ENCODE measurements at places on chromosomes 1 and 21.

GRCh38 chr21:45747233-45747766 lies 103.8 kb downstream of the PCBP3 start:
- DNase-seq = no peak

- no peak for DNase-seq
Observed at GRCh38 chr21:32414579-32415358, 2.3 kb downstream of the EVA1C start.

DNA sequence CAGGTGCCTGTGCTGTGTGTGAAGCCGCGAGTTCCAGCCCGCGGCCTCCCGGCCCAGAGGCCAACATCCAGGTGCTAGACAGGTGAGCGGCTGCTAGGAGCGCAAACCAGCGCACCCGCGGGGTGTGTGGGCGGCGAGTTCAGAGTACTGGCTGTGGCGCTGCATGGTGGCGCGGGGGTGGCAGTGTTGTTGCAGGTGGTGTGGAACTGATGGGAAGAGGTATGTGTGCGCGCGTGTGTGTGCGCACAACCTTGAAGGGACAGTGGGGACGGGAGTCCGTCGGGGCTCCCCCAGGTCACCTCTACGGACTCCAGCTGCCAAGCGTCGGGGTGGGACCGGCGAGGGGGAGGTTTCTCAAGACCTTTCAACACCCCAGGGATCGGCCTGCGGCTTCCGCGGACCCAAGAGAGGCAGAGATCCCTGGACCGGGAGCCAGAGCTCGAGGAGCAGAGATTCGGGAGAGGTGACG lies 433 bp upstream of the DMBX1 start:
- DNase-seq = no peak

GRCh38 chr1:34846265-34846664 lies 13.3 kb downstream of the SMIM12 start:
- no peak for DNase-seq

- no peak for DNase-seq
Observed at GRCh38 chr1:232211149-232211548, 418.8 kb downstream of the SIPA1L2 start.

DNA sequence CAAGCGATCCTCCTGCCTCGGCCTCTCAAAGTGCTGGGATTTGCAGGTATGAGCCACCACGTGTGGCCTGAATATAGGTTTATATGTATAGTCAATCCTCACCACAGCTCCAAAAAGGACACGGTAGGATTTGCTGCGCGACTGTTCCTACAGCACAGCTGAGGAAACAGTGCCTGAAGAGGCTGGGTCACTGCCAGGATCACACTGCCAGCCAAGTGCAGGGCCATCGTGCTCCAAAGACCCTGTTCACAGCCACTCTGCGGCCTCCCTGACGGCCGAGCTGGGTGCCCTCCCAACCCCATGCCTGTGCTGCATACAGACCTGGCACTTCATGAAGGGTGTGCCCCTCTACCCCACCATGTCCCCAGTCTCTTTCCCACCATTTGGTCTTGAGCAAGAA lies 71.4 kb downstream of the MRPL37 start:
- no peak for DNase-seq

- no peak for DNase-seq
Observed at GRCh38 chr1:157270705-157271274, 132.6 kb upstream of the ETV3 start.

DNA sequence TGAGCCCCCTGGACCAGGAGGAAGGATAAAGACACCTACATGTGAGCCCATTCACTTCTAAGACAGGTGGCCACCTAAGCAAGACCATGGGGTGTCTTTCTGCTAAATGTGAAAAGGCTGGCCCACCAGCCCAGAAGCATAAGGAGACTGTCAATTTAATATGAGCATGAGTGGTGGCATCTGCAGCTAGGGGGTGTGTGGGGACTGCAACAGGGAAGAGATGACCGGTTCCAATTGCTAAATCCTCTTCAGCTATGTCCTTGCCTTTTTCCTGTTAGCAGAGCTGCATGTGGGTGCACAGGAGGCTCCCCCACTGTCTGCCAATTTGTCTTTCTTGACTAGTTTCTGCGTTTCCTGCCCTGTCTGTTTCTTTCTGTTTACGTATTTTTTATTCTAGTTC lies 22.3 kb upstream of the BMP8A start:
- DNase-seq = no peak

DNA sequence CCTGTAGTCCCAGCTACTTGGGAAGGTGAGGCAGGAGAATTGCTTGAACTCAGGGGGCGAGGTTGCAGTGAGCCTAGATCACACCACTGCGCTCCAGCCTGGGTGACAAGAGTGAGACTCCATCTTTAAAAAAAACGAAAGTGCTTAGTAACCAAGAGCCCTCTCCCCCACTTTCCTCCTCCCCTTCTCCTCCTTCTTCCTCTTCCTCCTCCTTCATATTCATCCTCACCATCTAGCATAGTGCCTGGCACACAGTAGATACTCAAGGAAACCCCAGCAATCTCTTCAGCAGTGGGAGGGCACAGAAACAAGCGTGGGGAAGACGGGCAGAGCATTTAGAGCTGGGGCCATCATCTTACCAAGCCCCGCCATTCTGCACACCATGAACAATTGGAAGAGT lies 119.4 kb upstream of the SLC45A1 start:
- DNase-seq = no peak

GRCh38 chr21:27532076-27532475 lies 565.2 kb upstream of the ADAMTS5 start:
- DNase-seq = no peak

DNA sequence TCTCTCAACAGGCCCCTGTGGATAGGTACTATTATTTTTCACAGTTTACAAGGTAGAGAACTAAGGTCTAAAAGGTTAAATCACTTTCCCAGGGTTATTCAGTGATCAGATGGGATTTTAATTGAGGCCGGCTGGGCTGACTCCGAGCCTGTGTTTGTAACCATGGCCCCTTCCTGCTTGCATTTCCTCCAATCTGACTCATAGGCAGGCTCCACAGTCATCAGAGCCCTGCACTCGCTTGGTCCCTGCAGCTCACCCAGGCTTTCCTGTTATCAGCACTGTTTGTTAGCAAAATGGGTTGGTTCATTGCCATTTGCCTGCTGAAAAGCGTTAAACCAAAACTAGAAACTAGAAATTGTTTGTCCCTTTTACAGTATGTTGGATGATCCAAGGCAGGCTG lies 41.4 kb upstream of the LMX1A start:
- DNase-seq = no peak

DNA sequence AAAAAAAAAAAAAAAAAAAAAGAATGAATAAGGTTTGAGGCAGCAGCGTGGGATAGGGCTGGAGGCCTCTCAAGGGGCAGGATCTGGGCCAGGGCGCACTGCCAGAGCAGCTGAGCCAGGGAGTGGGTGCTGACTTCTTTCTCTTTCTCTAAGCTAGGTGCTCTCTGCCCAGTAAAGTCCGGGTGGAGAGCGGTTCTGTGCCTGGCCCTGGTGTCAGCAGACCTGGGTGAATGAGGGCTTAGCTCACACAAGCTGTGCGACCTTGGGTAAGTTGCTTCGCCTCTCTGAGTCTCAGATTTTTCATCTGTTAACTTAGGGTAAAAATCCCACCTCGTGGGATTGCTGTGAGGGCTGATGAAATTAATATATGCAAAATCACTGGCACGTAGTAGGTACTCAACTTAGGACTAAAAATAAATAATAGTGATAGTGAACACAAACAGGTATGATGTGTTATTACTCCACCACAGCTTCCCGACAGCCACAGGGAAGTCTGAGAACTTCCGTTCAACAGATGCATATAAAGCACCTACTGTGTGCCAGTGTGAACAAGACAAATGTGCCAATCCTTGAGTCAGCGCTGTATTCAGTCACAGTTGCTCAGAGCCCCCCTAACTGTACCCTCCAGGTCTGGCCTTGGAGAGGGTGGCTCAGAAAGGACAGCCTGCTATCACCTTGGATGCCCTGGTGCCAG lies 2.0 kb upstream of the FAM131C start:
- DNase-seq = peak; percentile 78

GRCh38 chr1:155591770-155592169 lies 18.2 kb upstream of the MSTO1 start:
- DNase-seq = no peak

DNA sequence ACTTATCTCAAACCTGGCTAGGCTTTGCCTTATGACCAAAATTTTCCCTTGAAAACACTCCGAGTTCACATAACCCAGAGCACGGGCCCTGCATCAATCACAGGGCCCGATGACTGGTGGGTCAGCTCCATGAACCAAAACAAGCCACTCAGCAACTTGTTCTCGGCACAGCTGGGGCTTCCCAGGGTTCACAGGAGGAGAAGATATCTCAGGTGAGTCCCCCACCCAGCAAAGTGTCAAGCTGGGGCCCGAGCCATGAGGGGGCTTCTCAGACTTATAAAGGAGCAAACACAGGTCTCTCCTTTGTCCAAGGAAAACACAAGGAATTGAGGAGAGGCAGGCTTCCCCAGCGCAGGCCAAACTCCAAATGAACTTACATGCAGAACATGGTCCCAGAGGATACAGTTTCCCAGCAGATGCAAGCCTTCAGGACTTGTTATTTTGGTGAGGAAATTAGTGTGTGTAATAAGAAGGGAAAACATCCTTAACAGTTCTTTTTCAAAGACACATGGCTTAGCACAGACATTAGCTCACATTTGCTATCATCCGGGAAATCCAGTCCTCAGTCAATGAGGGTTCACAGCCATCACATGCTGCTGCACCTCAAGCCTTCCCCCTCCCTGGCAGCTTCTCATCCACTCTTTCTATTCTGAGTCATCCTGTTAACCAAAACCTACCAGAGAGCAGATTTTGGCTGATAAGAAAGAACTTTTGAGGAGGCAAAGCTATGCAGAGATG lies 98.1 kb upstream of the NFIA start:
- peak; percentile 68 for DNase-seq

GRCh38 chr1:172766462-172766861 lies 107.6 kb downstream of the FASLG start:
- DNase-seq = no peak

DNA sequence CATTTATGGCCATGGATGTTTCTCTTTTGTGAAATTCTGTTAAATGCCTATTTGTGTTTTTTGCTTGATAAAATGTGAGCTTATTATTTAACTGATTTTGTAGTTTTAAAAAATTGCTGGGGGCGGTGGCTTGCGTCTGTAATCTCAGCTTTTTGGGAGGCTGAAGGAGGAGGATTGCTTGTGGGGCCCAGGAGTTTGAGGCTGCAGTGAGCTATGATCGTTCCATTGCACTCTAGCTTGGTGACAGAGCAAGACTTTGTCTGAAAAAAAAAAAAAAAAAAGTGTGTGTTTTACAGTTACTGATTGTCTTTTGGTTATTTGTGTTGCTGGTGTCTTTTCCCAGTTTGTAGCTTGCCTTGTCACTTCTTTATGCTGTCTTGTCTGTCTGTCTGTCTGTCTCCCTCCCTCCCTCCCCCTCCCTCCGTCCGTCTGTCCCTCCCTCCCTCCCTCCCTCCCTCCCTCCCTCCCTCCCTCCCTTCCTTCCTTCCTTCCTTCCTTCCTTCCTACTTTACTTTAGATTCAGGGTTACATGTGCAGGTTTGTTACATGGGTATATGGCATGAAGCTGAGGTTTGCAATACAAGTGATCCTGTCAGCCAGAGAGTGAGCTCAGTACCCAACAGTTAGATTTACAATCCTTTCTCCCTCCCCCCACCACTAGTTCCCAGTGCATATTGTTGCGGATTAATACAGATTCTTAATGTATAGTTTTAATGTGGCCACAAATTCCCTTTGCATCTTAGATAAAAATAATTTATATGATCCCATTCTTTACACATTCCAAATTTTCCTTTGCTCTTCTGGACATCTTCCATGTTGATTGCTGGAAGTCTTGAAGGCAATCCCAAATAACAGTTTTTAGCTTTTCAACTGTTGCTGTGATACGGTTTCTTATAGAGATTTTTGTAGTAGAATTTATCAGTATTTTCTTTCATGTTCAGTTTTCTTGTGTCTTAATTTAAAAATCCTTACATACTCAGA lies 25.1 kb downstream of the PTBP2 start:
- no peak for DNase-seq

DNA sequence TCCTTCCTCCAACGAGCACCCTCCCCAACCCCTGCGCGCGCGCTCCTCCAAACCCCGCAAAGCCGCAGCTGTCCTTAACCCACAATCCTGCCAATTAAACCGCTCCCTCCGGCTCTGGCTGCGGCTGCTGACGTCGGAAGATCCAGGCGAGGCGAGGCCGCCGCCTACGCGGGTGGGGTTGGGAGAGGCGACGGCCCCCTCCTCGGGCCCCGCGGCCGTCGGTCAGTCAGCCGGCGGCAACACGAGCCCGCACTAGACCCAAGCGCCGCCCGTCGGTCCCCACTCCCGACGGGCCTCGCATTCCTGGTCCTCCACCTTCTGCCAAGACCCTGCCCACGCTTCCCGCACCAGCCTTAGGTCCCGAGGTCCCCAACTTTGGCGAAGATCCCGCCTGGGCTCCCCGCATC lies 75.4 kb downstream of the VWA5B1 start:
- no peak for DNase-seq

GRCh38 chr1:75425001-75425650 lies 185.8 kb downstream of the SLC44A5 start:
- no peak for DNase-seq

DNA sequence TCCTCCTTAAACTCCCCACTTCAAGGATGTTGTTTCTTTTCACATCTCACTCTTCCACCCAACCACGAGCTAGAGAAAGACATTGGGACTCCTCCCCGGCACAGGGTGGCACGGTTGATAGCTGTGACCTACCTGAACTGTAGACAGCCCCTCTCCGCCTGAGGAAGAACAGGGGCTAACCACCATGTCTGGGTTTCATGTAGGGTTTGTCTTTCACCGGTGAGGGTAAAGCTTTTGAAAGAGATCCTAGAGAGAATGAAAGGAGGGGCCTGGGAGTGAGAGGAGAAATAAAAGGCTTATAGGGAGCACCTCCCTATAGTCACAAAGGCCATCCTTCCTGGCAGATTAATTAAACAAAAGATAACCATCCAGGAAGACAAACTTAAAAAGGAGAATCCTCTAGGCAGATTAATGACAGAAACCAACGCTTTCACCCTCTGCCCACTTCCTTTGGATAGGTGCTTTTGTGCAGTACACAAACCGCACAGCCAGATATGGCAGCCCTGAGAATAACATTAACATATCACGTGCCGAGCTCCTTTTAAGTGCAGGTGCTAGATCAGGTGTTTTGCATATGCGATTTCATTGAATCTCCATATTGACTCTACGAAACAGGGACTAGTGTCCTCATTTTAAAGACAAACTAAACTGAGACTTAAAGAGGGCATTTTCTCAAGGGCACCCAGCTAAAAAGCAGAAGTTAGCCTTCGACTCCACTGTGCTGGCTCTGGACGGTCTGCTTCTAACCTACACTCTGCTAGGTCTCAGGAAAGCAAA lies 178.1 kb upstream of the RUNX1 start:
- DNase-seq = no peak

GRCh38 chr1:160777486-160778089 lies 18.4 kb upstream of the LY9 start:
- DNase-seq = no peak

DNA sequence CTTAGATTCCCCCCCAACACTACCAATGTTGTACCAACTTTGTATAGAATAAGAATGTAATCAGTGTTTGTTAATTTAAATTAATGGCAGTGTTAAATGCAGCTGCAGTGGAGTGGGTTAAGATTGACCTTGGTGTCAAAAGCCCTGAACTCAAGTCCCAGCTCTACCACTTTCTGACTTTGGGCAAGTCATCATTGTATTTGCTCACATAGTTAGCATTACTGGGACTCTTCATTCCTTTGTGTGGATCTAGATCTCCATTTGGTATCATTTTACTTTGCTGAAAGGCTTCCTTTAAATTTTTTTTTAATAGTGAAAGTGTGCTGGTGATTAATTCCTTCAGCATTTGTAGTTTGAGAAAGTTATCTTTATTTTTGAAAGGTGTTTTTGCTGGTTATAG lies 22.2 kb upstream of the PHGDH start:
- no peak for DNase-seq

- DNase-seq = no peak
Observed at GRCh38 chr21:42319851-42320572, 4.8 kb upstream of the TFF3 start.

GRCh38 chr1:22754106-22754768 lies 43.6 kb downstream of the EPHB2 start:
- no peak for DNase-seq
